ENCODE measurements at places on chromosomes 3 and 15.

DNA sequence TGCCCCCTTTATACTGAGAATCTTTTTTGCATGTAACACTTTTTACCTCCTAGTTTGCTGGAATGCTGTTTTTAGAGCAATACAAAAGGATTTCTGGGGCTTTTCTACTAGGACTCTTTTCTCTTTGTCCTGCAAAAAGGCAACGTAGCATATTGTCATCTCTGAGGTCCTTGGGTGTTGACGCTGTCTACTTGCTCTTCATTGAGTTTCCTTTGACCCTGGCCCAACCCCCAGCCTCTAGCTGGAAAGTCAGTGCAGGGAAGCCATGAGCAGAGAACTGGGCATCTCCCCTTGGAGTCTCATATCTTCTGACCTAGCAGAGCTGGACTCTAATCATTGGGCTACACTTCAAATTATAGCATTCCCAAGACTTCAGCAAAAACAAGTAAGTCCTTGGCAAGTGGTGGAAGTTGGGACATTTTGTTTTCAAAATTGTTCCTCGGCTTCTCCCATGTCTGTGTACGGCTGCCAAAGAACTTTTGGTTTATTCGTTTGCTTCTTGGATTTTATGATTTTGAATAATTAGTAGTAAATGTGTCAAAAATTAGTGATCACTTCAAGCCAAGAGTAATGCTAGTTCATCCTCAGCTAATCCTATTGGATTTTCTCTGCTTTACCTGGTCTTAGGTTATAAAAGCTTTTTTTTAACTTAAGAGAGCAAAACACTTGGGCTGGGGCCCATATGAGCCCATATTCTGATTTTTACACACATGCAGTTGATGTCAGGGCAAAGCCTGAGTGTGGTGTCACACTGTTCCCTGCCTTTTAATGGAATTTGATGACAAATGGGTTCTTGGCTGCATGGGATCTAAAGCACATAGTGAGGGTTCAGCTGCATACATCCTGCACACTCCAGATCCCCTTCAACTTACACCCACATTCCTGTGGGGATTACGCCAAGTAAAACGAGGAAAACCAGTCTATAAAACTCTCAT lies 419.5 kb upstream of the C2CD4B start:
- no peak for DNase-seq

DNA sequence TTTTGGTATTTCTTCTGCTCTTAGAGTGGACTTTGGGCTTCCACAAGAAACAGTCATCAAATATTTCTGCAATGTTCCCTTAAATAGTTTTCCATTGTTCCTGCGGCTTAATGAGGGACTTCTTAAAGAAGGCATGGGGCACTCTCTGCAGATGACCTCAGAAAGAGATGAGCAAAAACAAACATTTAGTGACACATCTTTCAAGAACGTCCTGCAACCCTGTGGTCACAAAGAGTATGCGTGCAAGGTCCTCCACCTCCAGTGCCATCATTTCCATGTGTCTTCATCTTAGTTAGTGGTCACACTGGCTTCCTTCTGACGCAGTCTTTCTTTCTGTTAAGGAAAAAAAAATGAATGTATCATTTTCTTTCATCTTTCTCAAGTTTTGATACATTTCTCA lies 56.2 kb downstream of the GREM1 start:
- no peak for DNase-seq

- DNase-seq = no peak
Measured at GRCh38 chr3:158128755-158129154, 18.9 kb downstream of the RSRC1 start.

DNA sequence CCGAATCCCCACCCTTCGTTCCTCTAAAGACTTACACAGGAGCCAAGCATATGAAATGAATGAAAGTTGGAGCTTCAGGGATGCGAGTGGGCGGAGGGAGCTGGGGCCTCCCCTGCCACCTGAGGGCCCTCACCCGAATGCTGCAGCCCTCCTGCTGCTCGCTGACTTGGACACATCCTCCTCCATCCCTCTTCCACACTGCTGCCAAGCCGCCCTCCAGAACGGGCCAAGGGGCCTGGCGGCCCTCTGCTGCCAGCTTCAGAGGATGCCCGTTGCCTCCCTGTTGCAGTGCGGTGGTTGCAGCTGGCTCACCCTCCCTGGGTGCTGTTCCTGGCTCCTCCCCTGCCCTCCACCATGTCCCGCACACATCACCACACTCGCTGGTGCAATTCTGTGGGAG lies 71.2 kb downstream of the GABRG3 start:
- no peak for DNase-seq

Measured in memory B cell (primary cell).